ENCODE measurements at places on chromosomes 5 and 9.

DNA sequence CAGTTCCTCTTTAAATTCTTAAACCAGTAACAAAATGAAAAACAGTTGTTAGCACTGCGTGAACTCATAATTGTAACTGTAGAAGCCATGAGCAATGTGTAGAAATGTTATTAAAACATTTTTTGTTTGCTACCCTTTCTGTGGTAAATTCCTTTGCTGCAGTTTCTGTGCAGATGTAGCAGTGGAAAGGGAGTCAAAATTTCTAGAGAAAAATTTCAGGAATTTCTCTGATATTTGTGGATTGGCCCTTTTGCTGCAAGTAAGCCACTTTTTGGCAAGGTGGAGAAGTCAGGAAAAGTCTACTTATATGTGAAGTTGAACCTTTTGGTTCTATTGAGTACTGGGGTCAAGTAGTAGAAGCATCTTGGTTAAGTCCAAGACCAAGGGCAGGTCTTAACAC, 10.1 kb downstream of the FBXL7 start:
- no peak for DNase-seq

- peak; percentile 63 for DNase-seq
Measured at GRCh38 chr5:116365006-116365496, 209.6 kb downstream of the SEMA6A start.

GRCh38 chr9:16099732-16100536, 547.1 kb downstream of the CCDC171 start:
- no peak for DNase-seq

DNA sequence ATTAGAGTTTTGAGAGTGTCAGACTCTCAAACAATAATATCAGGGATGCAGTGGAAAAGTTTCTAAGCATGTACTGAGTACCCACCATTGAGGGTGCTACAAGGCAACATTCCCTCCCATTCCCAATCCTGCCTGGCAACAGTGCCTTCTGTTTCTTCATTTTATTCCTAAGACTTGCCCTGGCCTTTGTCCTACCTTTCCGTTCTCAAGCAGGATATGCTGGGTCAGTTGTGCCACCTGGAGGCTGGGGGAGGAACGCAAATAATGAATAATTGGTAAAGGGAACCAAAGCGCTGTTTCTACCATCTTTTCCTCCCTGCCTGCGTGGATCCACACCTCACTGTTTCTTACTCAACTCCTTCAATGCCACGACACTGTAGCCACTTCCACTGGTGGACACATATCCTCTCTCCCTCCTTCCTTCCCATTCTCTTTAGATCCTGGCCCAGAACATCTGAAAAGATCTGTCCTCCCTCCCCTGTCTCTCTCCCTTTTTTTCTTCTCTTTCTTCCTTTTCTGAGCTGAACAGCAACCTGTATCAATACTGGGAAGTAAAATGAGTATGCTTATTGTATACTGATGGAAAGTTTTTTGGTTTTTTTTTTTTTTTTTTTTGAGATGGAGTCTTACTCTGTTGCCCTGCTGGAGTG, 149.5 kb downstream of the C9orf152 start:
- DNase-seq = peak; percentile 51

DNA sequence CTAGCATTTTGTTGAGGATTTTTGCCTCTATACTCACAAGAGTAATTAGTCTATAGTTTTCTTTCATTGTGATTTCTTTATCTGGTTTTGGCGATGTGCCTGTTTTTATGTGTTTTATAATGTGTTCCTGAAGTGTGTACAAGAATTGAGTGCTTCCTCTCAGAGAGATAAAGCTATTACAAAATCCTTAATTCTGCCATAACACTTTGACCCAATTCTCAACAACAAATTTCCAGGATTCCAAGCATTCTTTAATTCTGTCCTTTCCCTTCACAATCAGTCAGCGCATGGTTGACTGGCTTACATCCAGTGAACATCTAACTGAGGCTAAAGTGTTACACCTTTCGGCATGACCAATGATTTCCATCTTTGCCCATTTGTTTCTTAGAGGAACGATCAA, 282.9 kb upstream of the MVB12B start:
- DNase-seq = no peak

DNA sequence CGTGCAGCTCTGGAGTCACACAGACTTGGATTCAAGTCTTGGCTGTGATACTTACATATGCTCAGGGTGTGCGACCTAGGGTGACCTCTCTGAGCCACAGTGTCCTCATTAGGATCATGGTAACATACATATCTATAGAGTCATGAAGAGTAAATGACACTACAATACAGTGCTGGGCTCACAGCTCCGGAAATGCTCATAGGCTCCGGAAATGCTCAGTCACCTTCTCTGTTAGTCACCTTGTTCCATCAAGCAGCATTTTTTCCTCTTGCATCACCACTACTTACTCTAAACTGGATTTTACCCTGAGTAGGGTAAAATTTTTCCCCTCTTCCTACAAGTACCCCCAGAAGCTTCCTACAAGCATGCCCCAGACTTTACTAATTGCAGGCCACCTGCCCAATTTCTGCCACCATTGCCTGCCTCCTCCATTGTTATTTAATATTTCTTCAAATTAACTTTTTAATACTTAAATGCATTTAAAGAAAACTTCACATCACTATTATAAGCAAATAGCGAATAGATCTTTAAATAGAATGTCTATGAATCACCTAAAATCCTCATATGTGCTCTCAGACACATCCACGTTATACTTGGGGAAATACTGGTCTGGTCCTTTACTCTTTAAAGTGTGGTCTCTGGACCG, 147.6 kb upstream of the SPRY4 start:
- no peak for DNase-seq

DNA sequence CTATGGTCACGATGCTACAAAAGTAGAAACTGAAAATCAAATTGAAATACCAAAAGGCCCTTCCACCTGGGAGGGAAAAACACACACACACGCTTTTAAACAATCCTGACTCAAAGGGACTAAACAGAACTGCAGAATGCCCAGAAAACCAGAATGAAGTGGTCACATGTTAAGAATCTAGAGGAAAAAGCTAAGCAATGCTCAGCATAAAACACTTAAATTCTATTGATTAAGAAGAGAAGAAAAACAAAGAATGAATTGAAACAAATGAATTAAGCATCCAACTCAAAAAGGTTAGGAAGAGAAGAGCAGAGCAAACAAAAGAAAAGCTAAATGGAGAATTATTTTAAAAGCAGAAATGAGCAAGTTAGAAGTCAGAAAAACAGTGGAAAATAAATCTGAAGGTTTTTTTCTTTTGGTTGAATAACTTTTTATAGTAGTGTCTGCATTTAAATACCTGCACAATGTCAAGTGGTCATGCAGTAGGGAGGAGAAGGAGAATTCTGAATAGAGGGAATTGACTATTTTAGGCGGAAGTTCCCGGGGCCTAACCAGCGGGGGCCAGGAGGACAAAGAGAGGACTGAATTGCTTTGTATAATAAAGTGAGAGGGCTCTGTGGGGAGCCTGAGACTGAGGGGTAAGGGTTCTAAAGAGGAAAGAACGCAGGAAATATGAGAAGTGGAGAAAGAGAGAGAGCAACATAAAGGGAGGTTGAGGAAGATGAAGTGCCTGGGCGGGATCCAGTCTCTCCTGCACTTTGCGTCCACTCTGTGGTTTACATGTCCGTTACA, 146.8 kb downstream of the ATPSCKMT start:
- no peak for DNase-seq

GRCh38 chr5:42520957-42521356, 97.7 kb downstream of the GHR start:
- DNase-seq = no peak

All from GM20000 (cell line).